ENCODE measurements at places on chromosomes 6 and 20. TPM values are rescaled to one million over a fixed set of nuclear protein-coding genes. Genes with fewer than 3 reads are reported as not detected.

DNA sequence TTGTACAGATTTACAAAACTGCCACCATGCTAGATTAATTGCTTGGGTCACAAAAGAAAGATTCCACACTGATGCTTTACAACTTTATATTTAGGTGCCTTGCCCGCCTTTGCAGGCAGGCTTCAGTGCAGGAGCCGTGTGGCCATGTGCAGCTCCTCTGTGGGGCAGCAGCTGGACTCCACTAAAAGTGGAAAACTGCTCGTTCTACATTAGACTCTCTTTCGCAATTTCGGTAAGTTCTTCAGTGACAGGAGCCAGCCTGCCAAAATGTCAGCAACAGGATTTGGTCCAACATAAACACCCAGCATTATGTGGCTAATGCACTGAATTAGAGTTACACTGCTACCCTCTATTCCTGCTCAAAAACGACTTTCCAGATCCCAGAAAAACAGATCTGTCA lies 174.4 kb upstream of the KCNK16 start:
- DNase-seq: peak; percentile 89

- no peak for DNase-seq
Observed at GRCh38 chr6:39790772-39791171, 1.4 kb upstream of the DAAM2 start.

DNA sequence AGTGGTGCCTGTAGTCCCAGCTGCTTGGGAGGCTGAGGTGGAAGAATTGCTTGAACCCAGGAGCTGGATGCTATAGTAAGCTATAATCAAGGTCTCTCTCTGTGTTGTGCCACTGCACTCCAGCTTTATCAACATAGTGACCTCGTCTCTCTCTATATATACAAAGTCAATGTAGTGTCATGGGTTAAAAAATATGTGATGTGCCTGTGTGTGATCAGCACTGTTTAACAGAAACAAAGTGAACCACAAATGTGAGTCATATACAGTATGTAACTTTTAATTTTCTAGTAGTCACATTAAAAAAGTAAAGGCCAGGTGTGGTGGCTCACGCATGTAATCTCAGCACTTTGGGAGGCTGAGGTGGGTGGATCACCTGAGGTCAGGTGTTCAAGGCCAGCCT lies 85.3 kb upstream of the RNF24 start:
- DNase-seq: no peak

DNA sequence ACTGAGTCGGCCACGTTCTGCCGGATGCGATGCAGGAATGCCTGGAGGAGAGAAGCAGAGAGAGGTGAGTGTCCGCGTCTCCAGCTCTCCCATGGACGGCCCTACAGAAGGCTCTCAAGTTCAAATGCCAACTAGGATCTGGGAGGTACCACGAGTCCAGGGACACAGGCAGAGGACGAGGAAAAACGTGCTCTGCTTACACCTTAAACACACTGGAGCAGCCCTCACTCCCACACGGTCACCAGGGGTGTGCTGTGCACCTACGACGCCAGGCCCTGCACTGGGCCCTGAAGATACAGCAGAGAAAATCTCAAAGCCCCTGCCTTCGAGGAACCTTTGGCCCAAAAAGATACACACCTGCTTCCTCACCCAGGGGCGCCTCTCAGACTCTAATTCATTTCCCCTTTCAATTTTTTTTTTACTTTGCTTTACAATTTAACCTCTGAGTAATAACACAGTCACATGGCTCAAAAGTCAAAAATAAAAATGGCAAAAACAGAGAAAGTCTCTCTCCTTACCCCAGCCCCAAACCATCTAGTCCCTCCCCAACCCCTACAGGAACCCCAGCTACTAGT lies 79.9 kb downstream of the PREX1 start:
- no peak for DNase-seq

Gene BCKDHB
- 24.2 TPM for polyA plus RNA-seq

DNA sequence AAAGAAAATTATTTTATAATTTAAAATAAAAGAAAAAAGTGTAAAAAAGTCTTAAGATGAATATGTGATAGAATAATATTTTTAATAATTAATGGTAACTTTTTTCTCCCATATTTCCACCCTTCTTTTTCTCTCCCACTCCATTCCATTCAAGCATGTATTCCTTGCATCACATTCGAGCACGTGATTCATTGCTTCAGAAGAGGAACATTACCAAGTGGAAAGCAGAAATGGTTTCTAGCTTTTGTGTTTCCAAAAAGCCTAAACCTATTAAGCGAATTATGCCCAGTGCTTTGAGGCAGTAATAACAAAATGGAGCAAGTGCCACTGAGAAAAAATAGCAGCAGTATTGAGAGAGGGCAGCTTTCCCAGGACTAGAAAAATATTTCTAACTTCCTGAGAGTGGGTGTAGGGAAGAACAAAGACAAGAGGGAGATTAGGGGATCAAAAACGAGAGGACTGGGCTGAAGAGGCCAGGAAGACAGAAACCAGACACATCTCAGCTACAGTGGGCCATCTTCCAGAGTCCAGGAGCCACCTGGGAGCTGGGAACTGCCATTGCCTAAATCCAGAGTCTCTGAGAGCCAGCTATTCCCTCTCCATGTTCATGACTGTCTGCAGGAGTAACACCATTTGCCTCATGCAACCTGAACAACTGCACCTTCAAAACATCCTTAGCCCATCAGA lies 15.0 kb upstream of the AKIRIN2 start:
- no peak for DNase-seq

Gene TNFRSF6B
- 2.9 TPM for polyA plus RNA-seq

DNA sequence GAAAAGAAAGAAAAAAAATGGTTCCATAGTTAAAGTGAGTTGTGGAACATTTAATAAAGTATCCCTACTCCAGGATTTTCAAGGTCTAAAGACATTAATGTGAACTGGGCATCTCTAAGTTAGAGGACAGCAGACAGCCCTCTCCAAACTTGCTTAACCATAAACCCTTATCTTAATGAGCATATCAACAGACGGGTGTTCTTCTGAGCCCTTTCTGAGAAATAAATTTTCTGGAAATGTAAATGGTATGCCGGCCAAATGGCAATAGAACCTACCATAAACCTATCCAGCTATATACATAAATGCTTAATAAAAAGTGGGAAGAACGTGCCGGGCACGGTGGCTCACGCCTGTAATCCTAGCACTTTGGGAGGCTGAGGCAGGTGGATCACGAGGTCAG lies 12.5 kb downstream of the SLC18B1 start:
- DNase-seq: no peak

Gene DEFB132
- not detected for polyA plus RNA-seq
